CD4-positive, CD25-positive, alpha-beta regulatory T cell (primary cell): ENCODE measurements at places on chromosomes 6 and 20. TPM values are rescaled to one million over a fixed set of nuclear protein-coding genes. Genes with fewer than 3 reads are reported as not detected.

Gene PXT1
- not detected for polyA plus RNA-seq

DNA sequence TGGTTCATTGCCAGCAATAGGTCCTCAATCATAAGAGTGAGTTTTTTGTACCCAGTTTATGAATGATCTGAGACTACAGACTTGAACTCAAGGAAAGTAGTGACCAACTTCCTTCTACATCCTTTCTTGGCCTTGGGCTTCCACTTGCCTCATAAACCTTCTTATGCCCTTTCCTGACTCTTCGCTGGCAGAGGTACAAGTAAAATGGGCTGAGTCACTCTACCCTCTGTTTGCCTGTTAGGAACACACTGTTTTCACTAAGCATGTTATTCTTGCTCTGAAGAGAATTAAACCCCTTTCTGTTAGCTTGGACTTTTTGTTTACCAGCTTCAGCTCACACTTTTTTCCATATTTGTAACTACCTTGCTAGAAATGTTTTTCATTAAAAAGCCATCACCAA lies 74.4 kb downstream of the PKHD1 start:
- no peak overlapping the region for H3K27ac ChIP-seq
- DNase-seq = no peak
- H3K27me3 ChIP-seq = no peaks in the 10 kb centered on the region
- H3K4me3 ChIP-seq = no peak overlapping the region
- H3K36me3 ChIP-seq = no peaks in the 10 kb centered on the region

DNA sequence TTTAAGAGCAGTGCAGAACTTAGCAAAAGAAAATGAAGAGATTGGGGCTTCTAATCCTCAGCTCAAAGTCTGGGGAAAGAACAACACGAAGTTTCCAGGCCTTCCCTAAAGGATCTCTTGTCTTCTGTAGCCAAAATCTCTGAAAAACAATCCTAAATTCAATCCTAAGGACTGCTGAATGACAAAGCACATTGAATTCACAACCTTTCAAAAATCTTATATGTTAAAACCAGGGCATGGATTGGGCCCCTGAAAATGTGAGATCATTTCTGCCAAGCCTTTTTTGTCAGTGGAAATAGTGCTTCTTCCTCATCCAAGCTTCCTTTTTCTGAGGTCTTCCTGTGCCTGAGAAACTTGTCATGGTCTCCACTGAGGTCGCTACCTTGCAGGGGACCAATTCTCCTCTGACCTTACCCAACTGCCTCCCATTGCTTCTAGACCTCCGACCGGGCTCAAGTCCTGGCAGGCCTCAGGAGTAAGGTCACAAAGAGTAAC lies 126.2 kb upstream of the ARID1B start:
- H3K4me3 ChIP-seq = no peak overlapping the region
- peaks cover 2% of the 10 kb centered on the region for H3K27me3 ChIP-seq
- H3K36me3 ChIP-seq = no peaks in the 10 kb centered on the region
- no peak for DNase-seq
- H3K4me1 ChIP-seq = no peaks in the 10 kb centered on the region

DNA sequence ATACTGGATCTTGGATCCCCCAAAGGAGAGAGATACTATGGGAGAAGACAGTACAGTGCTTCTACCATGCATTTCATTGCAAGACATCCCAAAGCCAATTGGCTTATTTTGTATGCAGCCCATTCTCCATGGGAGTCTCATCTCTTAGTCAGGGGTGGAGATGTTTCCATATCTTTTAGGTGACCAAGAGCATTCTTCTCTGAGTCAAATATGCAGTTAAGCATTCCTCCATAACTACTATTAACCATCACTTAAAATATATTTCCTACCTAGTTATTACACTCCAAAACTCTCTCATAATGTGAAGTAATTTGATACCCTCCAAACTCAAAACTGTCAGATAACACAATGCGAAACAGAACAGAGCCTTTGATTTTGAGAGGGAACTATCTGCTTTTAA lies 542.6 kb downstream of the HDGFL1 start:
- H3K27me3 ChIP-seq = no peaks in the 10 kb centered on the region
- no peak overlapping the region for H3K4me3 ChIP-seq
- no peaks in the 10 kb centered on the region for H3K4me1 ChIP-seq
- no peak for DNase-seq

Gene BPI
- polyA plus RNA-seq = not detected

Gene RBM24
- polyA plus RNA-seq = not detected

DNA sequence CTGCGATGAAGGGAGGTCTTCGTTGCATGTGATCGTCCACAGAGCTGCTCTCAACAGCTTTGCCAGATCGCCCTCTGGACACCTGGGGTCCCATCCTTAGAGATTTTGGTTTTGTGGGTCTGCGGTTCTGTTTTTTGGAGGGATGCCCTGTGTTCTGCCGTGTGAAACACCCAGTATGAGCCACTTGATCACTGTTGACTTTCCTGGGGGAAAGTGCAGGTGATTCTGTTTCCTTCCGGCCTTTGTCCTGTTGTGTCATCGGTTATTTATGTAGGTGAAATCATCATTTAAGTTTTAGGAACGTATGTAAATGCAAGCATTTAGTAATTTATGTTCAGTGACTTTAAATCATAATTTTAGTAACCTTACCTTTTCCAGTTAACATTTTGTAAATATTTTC lies 56.4 kb upstream of the SLC22A1 start:
- peaks cover 78% of the 10 kb centered on the region for H3K36me3 ChIP-seq
- no peak overlapping the region for H3K4me3 ChIP-seq
- peaks cover 16% of the 10 kb centered on the region for H3K4me1 ChIP-seq
- DNase-seq = no peak
- H3K27ac ChIP-seq = no peak overlapping the region

Gene IL17A
- polyA plus RNA-seq = 0.17 TPM

DNA sequence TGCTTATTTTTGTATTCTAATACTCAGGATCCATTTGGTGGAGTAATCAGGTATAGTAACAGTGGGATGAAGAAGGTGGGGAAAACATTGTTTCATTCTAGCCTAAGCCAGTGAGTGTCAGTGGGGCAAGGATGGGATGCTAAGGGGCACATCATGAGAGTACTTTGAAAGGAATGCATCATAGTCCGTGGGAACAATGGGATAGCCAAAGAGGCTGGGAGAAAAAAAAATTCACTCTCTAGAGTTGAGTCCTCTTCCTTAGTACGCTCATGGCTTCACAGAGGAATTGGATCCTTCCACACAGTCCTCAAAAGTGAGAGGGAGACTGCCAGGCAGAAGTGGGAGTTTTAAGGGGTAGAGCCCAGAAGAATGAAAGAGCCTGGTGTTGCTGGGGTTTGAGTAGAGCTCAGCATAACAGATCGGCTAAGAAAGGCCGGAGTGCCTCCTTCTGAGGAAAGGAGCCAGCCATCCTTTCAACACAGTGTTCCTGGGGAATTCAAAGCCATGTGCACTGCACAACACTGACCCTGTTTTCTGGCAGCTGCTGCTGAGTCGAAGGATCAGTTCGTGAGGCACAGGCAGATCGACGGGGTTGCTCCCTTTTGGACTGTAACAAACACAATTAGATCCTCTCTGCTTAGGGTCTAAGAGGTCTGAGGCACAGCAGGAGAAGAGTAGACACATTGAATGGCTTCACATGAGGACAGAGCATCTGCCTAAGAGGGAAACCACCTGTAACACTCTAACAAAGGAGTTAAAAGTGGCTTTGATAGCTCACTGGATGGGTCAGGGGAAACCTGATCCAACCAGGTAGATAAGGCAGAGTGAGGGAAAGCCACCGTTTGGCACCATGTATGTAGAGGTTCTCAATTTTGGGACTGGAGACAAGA lies 61.2 kb downstream of the ELOVL5 start:
- H3K4me3 ChIP-seq = no peak overlapping the region
- H3K4me1 ChIP-seq = peaks cover 90% of the 10 kb centered on the region
- DNase-seq = no peak
- H3K36me3 ChIP-seq = peaks cover 10% of the 10 kb centered on the region
- no peaks in the 10 kb centered on the region for H3K27me3 ChIP-seq
- peak overlapping the region; percentile 79 for H3K27ac ChIP-seq
